ENCODE measurements at places on chromosomes 1 and 21.

GRCh38 chr1:117930173-117930447 is 571 bp downstream of the WDR3 start:
- no peak for DNase-seq

DNA sequence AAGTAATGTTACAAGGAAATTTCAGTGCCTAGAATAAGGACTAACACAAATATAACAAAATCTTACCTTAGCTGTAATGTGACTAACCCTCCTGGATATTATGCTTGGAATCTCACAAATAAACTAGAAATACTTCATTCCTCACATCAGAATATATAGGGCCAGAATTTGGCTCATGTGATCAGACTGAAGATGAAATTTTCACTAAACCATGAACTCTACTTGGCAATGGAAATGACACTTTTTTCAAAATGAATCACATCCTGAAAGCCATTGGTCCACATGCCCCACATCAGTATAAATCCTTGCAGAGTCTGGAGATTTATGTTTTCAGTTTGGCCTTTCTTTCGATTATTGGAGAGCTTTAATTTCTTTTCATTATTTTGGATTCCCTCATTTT is 227.8 kb downstream of the NRIP1 start:
- no peak for DNase-seq

- no peak for DNase-seq
Measured at GRCh38 chr1:151312411-151312810, 14.8 kb downstream of the PI4KB start.

- DNase-seq, result no peak
Measured at GRCh38 chr1:88462488-88463261, 221.4 kb upstream of the PKN2 start.

GRCh38 chr1:156167536-156167935 is 14.2 kb downstream of the SEMA4A start:
- DNase-seq, result no peak

DNA sequence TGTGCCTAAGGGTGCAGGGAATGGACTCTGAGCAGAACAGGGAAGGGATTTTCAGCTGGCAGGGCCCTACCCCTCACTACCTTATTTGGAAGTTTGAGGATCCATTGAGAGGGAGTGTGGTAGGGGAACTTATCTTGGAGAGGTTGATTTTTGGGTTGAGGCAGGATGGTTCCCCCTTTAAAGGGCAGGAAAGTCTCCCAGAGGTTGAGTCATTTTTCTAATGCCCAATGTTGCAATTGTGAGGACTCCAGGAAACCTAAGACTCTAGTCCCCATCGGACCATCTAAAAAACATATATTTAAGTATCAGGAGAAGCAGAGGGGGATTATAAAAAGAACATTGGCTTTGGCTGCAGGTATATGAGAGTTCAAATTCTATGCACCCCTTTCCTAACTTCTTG is 47.3 kb downstream of the SAMD13 start:
- no peak for DNase-seq

- DNase-seq, result no peak
Measured at GRCh38 chr21:38857152-38857825, 51.6 kb downstream of the ETS2 start.

GRCh38 chr1:30908696-30909364 is at the start of gene SDC3:
Gene SDC3, minus strand, starts transcription at chr1:30908758. Its CDS starts 172 bp downstream, at chr1:30908586.
- DNase-seq, result no peak

- DNase-seq, result no peak
Measured at GRCh38 chr1:95041491-95042165, 31.1 kb downstream of the ALG14 start.

DNA sequence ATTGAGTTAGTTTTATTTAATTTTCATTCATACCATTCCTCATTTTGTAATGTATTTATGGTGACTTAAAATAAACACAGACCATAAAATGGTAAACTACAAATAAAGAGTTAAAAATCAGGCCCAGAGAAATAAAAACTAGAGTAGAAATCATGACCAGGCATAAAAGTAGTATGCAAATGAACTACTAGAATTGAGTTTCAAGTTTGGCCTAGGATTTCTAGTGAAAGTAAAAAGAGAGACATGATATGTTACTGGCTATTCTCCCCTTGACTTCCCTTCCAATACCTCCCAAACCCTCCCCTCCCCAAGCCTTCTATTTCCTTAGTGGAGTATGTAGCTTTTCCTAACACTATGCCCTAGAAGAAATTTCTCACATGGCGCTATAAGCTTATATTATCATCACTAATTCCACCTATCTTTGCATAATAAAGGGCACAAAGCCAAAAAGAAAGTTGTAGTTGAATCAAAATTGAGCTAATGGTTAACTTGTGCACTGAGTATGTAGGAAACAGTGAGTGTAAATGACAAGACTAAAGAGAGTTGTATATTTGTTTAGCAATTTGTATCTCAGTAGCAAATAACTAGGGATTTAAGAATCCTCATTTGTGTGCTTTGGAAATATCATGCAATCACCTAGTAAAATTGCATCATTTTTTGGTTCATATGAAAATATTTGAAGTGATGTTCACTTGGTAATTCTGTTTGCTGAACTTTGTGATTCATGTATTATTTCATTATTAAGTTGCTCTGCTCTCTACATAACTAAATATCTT is 29.7 kb upstream of the CDC14A start:
- DNase-seq, result no peak

DNA sequence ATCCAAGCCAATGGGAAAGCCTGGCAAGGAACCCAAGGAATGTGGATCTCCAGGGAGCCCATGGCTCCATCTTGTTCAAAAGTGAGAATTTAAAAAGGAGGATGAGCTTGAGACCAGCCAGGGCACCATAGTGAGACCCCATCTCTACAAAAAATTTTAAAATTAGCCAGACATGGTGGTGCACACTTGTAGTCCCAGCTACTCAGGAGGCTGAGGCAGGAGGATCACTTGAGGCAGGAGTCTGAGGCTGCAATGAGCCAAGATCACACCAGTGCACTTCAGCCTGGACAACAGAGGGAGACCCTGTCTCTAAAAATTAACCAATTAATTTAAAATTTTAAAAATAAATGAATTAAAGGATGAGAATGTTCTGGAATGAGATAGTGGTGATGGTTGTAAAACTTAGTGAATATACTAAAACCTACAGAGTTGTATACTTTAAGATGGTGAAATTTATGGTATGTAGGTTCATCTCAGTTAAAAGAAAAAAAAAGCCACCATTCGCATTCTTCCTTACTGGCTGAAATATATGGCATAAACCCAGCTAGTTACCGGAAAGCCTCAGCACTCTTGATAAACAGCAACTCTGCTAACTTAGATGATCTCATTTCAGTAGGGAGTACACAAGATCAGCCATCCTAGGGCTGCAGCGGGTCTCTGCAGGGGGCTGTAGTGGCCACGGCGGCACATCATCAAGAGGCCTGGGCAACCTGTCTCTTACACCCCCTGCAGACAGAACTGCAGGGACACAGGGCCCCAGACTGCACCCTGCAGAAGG is 48.3 kb upstream of the H6PD start:
- no peak for DNase-seq

DNA sequence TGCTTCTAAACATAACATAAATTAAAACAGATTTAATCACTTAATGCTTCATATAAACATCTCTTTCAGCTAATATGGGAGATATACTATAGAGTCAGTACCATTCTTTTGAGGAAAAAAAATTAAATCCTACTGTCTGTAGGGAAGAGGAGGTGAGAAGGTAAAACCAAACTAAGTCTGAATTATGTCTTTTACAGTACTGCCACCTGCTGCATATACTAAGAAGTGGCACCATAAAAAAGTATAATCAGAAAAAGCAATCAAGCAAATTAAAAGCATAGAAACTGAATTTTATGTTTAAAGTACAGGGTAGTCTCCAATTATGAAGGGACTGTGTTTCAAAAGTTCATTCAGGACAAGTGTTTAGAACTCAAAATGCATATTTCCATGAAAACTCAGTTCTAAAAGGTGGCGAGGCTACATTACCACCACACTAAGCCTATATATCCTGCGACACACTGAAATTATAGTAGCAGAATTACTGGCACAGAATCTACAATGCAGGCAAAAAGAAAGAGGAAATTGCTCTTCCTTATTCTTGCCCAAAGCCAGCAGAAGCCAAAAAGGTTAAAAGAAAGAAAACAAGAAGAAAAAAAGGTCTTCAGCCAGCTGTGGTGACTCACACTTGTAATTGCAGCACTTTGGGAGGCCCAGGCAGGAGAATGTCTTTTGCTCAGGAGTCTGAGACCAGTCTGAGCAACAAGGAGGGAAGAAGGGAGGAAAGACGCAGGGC is 9.0 kb downstream of the NSL1 start:
- DNase-seq, result no peak

GRCh38 chr1:226654668-226655055 is 84.4 kb downstream of the ITPKB start:
- DNase-seq, result no peak

GRCh38 chr1:6459850-6460265 is 6.1 kb downstream of the TNFRSF25 start:
- DNase-seq, result no peak

GRCh38 chr1:45122724-45123123 is 83.7 kb downstream of the ZSWIM5 start:
- no peak for DNase-seq

DNA sequence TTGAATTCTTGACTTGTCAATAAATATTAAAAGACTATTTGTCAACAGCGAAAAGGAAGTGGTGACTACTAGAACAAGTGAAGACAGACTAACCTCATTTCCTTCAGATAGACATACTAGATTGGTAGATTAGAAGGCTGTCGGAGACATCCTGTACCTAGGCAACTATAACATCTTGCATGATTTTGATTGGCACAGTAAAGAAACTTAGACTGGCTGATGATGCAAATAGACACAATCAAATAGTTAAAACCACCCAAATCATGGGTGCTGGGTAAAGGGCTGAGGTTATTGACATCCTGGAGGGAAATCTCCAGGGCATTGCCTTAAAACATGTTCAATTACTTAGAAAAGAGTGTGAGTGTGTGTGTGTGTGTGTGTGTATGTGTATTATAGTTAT is 85.9 kb upstream of the EDEM3 start:
- no peak for DNase-seq

- DNase-seq, result no peak
Measured at GRCh38 chr1:74426208-74426937, 86.0 kb downstream of the LRRC53 start.

DNA sequence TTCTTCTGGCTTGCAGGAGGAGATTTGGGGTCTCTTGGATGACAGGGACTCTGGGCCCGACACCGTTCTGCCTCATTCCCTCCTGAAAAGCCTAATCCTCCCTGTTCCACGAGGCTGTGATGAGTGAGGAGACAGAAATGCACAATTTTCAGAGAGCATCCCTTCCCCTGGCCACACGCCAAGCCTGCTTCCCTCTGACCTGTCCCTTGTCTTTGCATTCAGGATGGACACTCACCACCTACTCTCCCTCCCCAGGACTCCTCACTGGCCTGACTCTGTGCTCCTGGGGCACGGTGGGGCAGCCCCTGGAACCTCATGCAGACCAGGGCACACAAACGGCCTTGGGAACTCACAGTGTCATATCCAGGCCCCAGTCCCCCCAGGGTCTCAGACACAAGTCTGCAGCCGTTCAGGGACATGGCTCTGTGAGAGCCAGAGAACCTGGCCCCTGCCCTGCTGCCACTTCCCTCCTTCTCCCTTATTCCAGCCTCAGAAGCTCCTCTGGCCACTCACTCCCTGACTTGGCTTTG is 3.5 kb upstream of the PRAMEF12 start:
- no peak for DNase-seq

DNA sequence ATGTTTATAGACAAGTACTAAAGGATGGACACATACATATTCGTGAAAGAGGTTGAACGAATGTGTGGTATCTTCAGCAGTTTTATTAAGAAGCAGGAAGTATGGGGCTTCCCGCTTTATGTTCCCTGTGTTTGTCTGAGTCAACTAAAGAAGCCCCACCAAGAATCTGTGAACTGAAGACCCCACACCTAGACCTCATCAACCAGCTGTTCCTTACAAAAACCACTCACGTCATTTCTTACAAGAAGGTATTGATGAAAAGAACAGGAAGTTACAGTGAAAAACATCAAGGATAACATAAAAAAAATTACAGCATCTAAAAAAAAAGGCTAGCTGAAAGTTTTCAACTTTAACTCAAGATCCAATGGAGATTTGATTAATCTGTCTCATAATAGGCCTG is 12.3 kb downstream of the REG4 start:
- DNase-seq, result no peak

DNA sequence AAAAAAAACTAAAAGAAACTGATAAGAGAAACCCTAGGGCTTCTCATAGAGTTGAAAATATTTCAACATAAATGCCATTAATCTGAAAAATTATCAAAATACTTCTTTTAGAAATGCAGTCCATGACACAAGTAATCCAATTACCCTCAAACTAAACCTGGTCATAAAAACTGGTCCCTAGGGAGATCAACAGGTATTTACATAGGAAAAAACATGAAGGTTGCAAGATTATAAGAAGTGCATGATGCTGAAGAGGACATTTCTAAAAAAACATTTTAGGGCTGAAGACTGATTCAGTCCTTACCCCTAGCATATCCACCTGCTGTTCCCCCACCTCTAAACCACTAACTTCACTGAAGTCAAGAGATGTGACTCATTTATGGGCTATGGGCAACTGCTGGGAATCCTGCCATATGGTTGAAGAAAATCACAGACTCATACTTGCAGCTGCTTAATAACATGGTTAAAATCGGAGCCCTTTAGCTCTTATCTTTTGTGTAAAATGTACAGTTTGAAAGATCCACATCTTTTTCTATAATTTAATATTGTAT is 131.0 kb upstream of the RUNX1 start:
- DNase-seq, result no peak

GRCh38 chr1:26711777-26712176 is 16.0 kb downstream of the ARID1A start:
- no peak for DNase-seq

- DNase-seq, result no peak
Measured at GRCh38 chr1:113325022-113325421, 65.3 kb upstream of the MAGI3 start.

- no peak for DNase-seq
Measured at GRCh38 chr1:218850367-218850766, 323.3 kb upstream of the LYPLAL1 start.

- DNase-seq, result no peak
Measured at GRCh38 chr1:31785947-31786290, 21.8 kb upstream of the ADGRB2 start.

GRCh38 chr1:108000620-108001111 is 35.7 kb upstream of the VAV3 start:
- no peak for DNase-seq

All from GM12892 (cell line).